ENCODE measurements at places on chromosomes 6 and 20.

- DNase-seq, result no peak
Observed at GRCh38 chr20:45346291-45346718, 1.9 kb downstream of the SDC4 start.

GRCh38 chr6:101961357-101961756 is 567.8 kb downstream of the GRIK2 start:
- no peak for DNase-seq

- no peak for DNase-seq
Observed at GRCh38 chr6:14017626-14018475, 93.1 kb downstream of the RNF182 start.

DNA sequence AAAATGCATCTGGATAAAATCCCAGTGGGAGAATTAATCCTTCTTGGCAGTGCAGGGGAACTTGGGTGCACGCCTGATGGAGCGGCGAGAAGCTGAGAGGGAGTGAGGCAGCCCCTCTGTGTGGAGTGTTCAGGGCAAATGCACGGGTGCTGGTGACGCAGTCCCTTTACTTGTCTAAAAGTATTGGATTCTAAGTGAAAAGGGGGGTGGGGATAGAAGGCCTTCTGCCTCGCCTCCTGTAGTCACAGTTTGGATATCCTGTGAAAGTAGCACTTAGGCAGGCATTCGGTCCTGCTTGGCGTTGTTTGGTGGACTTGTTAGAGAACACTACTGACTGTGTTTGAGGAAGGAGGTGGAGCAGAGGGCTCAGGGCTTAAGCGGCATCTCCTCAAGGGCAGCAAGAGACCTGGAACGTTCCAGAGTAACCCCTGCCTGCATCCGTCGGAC is 39.3 kb downstream of the PHACTR3 start:
- DNase-seq, result no peak

DNA sequence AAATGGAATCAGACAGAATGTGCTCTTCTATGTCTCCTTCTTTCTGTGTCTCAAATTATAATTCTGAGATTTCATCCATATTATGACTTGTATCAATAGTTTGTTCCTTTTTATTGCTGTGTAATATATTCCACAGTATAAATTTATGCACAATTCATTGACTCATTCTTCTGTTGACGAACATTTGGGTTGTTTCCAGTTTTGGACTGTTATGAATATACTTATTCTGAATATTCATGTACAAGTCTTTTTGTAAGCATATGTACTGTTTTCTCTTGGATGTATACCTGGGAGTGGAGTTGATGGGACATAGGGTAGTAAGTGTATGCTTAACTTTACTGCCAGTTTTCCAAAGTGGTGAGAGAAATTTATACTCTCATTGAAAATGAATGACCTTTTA is 28.1 kb upstream of the TRAF3IP2 start:
- DNase-seq, result no peak

DNA sequence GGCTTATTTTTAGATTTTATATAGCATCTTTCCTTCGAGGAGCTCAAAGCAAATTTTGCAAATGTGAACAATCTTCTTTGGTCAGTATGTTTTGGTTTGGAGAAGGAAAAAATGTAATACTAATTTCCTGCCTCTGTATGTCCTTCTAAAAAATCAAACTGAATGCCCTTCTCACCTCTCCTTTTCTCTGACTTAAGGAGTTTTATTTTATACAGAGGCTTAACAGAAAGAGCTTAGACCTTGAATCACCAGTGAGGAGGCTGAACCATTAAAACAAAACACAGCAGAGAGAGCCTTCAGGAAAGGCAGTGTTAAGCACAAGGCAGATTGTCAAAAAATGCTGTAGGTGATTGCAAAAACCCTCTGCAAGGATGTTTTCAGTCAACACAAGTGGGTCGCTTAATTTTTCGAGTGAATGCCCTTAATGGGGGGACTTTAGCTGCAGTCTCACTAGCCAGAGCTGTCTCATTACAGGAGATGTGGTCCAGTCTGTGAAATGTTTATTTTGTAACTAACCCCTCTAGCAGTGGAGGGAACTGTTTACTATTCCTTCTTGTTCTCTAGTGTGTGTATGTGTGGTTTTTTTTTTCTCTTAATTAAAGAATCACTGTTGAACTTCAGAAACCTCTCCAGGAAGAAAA is 481.3 kb upstream of the CITED2 start:
- peak; percentile 27 for DNase-seq

DNA sequence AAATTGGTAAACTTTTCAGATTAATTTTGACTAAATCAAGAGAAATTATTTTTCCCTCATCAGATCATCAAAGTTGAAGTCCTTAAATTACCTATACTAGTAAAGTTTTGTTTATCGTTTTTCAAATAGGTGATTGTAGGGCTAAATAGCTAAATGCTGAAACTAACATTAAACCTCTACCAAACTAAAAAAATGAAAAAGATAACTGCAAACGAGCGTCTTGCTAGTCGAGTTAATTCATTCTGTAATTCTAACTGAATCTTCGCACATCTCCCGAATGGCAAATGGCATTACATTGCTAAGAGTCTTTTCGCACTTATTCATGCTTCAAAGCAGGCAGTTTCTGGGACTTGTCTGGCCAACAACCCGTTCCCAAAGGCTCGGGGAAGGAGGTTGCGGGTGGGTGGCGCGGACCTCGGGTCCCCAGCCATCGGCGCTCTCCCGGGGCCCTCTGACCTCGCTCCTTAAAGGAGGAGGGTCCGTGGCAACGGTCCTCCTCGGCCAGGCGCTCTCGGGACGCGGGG is 43.8 kb downstream of the POPDC3 start:
- DNase-seq, result peak; percentile 51

GRCh38 chr6:12984776-12985175 is 268.2 kb downstream of the PHACTR1 start:
- no peak for DNase-seq

DNA sequence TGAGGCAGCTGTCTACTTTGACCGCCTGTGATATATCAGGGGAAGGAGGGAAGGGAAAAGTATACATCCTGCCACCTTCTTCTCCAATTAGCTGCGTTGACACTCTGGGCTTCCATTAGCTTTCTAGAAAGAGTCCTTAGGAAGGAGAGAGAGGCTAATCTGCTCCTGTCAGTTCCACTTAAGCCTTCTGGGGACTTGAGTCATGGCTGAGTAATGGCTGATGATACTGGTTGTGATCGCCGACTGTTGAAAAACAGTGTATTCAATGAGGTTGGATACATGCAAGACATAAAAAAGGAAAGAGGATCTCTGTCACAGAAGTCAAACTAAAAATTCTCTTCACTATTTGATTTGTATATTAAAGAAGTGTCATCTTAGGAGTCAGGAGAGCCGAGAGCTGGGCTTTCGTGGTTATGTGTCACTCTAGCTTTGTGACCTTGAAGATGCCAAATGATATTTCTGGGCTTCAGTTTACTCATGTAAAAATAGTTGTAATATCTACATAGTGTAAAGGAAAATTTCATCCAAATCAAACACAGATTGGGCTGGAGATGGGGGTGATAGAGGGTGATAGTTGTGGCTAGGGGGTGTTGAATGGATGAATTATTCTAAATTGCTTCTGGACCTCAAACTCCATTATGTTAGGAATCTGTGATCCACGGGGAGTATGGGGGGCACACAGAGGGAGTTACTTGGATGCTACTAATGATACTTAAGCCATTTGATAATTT is 189.0 kb downstream of the UST start:
- no peak for DNase-seq

GRCh38 chr6:167907837-167908681 is 81.3 kb downstream of the AFDN start:
- DNase-seq, result peak; percentile 41

DNA sequence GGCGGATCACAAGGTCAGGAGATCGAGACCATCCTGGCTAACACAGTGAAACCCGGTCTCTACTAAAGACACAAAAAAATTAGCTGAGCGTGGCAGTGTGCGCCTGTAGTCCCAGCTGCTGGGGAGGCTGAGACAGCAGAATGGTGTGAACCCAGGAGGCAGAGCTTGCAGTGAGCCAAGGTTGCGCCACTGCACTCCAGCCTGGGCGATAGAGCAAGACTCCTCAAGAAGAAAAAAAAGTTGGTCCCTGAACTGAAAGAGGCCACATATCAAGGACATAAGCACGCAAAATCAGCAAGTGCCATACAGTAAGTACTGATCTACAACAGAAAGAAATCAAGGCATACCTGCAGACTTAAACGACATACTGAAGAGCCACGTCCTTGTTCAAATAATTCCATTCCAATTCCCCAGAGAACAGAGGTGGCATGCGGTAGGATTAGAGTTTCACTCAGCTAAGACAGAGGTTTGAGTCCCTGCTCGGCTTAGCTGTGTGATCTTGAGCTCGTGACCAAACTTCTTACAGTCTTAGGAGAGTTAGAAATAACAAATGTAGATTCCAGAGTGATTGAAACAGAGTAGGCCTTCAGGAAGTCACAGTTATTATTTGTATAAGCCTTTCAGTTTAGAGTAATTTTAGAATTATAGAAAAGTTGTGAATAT is 29.2 kb downstream of the B4GALT5 start:
- DNase-seq, result no peak

GRCh38 chr6:154482858-154483257 is 27.6 kb downstream of the CNKSR3 start:
- peak; percentile 56 for DNase-seq

DNA sequence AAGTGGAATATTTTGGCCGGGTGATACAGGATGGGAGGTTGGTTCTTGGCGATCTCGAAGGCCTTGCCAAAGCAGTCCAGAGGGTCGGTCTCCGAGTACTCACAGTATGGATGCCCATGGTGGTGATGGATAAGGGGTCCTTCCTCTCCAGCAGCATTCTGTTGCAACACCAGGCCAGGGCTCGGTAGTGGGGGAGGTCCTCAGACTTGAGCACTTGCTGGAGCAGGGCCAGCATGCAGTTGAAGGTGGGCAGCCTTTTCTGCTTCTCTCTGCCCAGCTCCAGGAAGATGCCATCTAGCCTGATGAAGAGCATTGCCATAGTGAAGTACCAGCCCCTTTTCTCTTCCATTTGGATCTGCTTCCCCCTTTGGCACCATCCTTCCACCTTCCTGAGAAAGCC is 99.4 kb upstream of the MCHR2 start:
- no peak for DNase-seq

DNA sequence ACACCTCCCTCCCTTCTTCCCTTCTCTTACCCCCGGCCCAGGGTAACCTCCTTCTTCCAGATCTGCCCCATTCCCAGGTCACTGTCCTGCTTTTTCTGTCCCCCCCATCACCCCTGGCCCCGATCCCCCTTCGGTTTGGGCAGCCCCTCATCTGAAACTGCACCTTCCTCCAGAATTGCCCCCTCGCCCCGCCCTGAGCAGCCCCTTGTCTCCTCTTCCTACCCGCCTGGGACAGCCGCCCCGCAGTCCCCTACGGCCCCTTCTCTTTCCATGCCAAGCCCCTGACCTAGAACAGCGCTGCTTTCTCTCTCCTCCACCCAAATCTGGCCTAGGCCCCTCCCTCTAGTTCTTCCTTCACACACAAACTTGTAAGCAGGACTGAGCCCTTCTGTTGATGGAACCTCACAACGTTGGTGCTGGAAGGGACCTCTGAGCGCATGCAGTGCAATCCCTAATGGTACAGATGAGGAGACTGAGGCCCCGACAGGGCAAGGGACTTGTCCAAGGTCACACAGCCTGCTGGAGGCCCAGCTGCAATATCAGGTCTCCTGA is 630 bp downstream of the PPP2R5D start:
- DNase-seq, result no peak

GRCh38 chr20:20331156-20331555 is 36.7 kb upstream of the INSM1 start:
- no peak for DNase-seq

DNA sequence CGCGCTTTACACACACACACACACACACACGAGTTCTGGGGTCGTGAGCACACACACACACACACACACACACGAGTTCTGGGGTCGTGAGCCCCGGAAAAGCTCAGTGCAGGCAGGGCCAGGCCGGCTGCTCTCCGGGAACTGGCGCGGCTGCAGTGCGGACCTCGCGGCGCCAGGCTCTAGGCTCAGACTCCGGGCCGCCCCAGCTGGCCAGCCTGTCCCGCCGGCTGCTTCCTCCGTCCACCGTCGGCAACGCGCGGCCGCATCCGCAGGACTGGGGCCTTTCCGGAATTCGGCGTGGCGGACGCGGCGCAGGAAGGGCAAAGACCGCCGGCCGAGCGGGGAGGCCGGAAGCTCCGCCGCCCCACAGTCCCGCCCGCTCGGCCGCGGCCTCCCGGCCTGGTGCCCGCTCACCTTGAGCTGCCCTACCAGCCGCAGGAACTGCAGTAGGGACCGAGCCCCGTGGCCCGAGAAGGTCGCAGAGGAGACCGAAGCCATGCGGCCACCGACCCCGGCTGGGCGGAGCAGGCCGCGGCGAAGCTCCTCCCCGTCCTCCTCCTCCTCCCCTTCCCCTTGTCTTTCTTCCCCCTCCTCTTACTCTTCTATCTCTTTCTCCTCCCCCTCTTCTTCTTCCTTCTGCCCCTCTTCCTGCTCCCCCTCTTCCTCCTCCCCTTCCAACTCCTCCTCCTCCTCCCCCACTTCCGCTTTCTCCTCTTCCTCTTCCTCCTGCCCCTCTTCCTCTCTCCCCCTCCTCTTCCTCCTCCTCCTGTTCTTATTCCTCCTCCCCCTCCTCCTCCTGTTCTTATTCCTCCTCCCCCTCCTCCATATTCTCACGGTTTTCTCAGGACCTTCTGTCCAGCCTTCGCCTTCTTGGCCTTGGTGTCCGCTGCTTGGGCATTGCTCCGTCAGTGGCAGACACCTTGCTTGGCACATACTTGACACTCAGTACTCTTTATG is at the start of gene HDDC2:
TSS of gene HDDC2 (minus strand) at position 533 of the 957 bp plus-strand sequence. CDS start at position 498, 35 bp downstream.
- DNase-seq, result peak; percentile 63

DNA sequence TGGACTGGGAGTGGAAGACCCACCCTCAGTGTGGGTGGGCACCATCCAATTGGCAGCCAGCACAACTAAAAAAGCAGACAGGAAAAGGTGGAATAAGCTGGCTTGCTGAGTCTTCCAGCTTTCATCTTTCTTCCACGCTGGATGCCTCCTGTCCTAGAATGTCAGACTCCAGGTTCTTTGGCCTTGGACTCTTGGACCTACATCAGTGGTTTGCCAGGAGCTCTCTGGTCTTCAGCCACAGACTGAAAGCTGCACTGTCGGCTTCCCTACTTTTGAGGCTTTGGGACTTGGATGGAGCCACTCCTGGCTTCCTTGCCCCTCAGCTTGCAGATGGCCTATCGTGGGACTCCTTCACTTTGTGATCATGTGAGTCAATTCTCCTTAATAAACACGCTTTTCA is 59.8 kb downstream of the SOX4 start:
- no peak for DNase-seq

- no peak for DNase-seq
Observed at GRCh38 chr6:45949256-45949655, 66.4 kb downstream of the CLIC5 start.
